Islet precursor cell (in vitro differentiated cells): ENCODE measurements at places on chromosomes 6 and 20.

- no peak for DNase-seq
These were observed 69.0 kb downstream of the SAMD5 start for GRCh38 chr6:147577488-147577887.

DNA sequence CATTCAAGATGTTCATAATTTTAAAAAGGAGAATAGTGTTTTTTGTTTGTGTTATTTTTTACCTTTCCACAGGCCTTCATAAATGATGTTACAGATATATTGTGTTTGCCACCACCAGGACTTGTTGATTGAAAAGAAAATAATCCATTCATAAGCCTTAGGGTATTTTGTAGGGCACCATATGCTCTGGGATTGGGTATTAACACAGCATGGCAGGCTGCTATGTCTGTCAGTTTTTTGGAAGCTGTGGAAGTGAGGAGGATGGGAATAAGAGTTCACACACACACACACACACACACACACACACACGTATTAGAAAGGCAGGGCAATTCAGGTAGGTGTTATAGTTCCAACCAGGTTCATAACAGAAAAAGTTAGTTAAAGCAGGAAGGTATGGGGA is 237.9 kb downstream of the HDGFL1 start:
- DNase-seq: no peak

- DNase-seq: no peak
These were observed 17.5 kb downstream of the VAPB start for GRCh38 chr20:58406422-58407001.

- DNase-seq: no peak
These were observed 234.4 kb downstream of the SYNE1 start for GRCh38 chr6:152402791-152403190.

GRCh38 chr6:3227363-3228045 is at the start of gene TUBB2B:
TUBB2B (minus strand) TSS chr6:3227653; CDS start chr6:3227543, 110 bp downstream.
- peak; percentile 95 for DNase-seq
